Activated naive CD4-positive, alpha-beta T cell treated with anti-CD3 and anti-CD28 coated beads, Interleukin-2, amount 10 ng/mL, durations not matched to agents 7 days and 5 days (primary cell): ENCODE measurements at places on chromosomes 3 and 15.
A peak's percentile ranks its signal among the peaks of the same experiment; 100 is the strongest.

- no peak for DNase-seq
These were observed 603 bp downstream of the EIF1B start for GRCh38 chr3:40309925-40310695.

- DNase-seq = no peak
These were observed 128.1 kb upstream of the RASGRP1 start for GRCh38 chr15:38692789-38693062.

DNA sequence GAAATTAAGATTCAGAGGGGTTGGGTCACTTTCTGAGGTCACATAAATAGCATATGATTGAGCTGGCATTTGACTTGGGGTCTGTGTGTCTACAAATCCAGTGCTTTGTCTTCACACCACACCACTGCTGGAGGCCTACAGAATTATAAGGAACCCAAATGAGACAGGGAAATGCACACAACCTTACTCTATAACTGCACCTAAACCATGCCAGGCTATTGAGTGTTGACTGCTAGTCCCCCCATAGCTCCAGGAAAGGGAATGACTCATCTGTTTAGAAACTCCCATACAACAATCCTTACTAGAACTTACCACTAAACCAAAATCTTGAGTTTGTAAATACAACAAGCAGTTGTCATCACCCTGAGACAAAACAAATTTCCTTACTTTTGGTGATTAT, 16.9 kb upstream of the TSC22D2 start:
- DNase-seq = no peak

DNA sequence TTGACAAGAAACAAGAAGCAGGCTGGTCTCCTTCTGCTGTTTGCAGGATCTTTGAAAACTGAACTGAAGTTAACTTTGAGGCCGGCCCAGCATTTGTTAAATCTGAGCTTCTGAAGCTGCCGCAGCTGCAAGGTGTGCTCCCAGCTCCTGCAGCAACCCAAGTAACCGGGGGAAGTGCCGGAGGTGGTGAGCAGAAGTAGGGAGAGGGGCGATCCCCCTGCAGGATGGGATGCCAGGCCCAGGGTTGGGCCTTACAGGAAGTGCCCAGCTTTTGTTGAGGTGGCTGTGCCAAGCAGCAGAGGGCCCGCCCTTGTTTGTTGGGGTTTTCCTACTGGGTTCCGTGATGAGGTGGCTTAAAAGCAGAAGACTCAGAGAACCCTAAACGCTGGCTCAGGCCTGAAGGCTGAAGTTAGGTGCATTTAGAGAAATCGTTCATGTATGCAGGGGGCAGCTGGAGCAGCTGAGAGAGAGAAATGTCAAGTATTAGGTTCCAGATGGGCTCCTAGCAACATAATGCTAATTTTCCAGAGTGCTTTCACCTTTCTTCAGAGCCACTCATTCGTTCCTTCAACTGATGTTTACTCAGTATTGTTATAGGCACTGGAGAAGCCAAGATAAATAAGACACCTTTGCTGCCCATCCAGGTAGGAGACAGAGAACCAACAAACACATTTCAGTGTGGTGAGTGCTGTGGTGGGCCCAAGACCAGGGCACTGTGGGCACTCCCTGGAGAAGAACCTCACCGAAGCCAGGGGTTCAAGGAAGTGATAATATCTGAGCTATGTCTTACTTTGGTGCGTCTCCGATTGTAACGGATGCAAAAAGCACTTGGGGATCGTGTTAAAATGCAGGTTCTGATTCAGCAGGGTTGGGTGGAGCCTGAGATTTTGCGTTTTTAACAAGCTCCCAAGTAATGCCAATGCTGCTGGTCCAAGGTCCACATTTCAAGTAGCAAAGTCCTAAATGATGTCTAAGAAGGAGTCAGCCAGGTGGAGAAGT, 42.2 kb upstream of the PLCL2 start:
- DNase-seq = peak; percentile 85
